Kidney (tissue), 22 donors: ENCODE measurements at places on chromosomes 2 and 18. TPM values are rescaled to one million over a fixed set of nuclear protein-coding genes. Genes with fewer than 3 reads are reported as not detected.

GRCh38 chr2:105581555-105581944 lies 163.2 kb upstream of the NCK2 start:
- no peak for DNase-seq

GRCh38 chr2:177952151-177952550 lies 120.4 kb downstream of the PDE11A start:
- no peak for DNase-seq

Gene EVX2
- not detected for polyA plus RNA-seq

GRCh38 chr2:6184532-6185292 lies 492.5 kb downstream of the SOX11 start:
- DNase-seq = peak; percentile 94

- no peak for DNase-seq
These were observed 34.8 kb upstream of the IMP4 start for GRCh38 chr2:130307850-130308249.

DNA sequence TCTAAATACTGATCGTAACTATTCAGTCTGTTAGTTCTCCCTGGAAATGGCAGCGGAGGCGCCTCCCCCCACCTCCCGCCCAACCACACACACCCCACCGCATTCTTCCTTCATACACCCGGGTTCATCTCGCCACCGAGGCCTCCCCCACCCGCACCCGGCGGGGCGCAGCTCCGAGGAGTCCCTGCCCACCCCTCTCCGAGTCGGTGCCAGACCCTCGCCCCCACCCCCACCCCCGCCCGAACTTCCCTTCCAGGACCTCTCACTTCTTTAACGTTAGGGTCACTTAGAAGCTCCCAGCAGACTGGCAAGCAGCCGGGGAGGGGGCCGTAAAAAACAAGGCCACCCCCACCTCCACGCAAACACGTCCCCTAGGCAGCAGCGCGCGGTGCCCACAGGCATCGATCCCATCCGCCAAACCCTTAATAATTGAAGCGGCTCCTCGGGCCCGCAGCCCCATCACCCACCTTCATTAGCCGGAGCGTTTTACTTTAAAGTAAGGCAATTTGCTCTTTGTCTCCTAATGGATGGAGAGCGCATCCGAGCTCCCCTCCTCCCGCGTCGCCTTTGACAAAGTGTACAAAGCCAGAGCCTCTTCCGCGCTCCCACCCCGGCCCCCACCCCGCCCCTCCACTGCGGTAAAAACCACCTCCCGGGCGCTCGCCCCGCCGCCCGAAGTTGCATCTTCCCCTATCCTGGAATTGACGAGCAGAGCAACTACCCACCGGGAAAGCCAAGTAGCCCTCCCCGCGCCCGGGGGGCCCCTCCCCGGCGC lies 624 bp downstream of the ZNF516 start:
- peak; percentile 85 for DNase-seq

DNA sequence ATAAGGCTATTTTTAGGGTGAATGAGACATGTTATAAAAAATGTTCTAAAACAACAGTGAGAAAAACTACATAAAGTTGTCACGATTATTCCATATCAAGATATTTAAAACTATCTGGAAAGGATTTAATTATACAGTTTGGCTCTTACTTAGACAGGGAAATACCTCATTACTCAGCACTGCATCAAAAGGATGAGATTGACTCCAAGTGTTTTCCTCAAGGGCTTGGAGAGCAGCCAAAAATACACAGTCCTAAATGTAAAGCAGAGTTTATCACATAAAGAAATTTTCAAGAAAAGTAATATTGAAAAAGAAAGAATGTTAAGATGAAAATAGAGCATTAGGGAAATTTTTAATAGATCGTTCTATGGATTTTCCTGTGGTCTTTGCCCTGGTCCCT lies 285.5 kb upstream of the NETO1 start:
- DNase-seq = no peak
